ENCODE measurements at places on chromosomes 11 and 22.

DNA sequence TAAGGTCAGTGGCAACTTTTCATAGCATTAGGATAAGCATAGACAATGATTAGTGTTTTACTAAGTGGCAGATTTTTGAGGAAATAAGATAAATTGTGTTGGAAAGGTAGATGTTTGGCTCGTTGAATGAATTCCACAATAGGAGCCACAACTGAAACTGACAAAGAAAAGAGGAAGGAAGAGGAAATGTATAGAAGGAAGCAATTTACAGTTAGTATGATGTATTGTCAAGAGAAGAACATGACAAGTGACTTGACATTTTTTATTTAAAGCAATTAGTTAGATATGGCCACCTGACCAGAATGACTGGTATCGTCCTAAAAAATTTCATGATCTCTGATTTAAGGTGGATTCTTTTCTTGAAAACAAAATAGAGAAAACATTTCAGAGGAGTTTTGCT lies 3.1 kb upstream of the RAG2 start:
- DNase-seq = no peak

DNA sequence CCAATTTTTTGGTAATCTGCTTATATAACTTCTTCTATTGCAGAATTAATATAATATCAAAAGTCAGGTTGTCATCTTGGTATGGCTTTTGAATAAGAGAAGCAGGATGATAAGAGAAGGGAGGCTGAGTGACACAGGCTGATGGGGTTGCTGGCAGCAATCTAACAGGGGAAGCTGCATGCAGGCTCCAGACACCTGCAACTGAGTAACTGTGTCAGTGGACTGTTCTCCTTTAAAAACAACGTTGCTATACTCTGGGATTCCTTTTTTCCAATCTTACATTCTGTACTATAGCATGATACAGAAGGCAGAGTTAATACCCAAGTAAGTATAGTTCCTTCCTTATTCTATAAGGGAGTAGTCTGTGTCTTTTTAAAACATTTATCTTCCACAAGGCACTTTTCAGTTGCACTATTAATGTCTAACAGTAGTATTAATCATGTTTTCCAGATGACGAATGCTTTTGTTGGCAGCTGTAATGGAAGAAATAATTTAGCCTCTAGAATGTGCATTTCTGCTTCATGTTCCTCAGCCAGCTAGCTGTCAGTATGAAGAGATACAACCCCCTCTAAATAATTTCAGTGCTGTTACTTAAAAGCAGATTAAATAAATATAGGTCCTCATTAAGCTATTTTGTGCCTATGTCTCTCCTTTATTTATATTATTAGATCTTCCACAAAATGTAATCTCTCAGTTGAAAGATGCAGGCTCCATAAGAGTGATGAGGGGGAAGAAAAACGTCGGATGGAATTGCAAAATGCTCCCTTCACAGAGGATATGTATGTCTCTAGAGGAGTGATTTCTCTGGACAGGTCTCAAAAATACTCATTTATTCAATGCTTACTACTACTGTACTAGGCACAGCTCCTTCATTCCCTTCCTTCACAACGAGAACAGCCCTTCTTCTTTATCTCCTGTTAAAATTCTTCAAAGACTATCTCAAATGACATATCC lies 50.8 kb downstream of the ATG16L2 start:
- DNase-seq = no peak

DNA sequence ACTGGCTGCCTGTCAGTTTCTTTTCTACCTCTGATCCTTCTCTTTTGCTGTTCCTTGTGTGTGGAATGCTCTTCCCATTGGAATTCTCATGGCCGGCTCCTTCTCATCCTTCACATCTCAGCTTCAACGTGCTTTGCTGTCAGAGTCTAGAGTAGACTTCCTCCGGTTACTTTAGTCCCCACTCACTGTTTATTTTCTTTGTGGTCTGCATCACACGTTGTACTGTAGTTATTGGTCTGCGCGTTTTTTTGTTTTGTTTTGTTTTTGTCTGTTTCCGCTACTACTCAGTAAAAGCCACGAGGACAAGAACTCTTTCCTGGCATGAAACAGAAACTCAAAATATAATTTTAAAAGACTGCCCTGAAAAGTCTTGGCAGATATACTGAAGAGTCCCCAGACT lies 121.3 kb upstream of the SEZ6L start:
- DNase-seq = no peak

DNA sequence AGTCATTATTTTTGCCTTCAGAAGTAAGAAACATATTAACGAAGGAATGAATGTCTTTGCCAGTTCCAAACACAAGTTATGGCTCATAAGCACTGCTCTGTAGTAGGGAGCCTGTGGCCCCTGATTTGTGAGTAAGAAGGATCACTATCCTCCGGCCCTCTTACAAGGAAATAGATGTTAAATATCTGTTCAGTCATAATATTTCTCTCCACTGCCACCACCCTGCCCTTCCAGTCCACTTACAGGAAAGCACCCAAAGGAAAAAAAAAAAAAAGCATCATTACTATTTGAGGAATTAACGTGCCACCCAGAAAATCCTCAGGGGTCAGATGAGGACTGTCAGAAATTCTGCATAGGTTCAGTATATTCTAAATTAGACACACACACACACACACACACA lies 123.4 kb downstream of the ETS1 start:
- DNase-seq = no peak

GRCh38 chr11:67437082-67437808 lies at the start of gene PTPRCAP:
PTPRCAP (minus strand) TSS chr11:67437682; CDS start chr11:67437619, 63 bp downstream.
- no peak for DNase-seq

DNA sequence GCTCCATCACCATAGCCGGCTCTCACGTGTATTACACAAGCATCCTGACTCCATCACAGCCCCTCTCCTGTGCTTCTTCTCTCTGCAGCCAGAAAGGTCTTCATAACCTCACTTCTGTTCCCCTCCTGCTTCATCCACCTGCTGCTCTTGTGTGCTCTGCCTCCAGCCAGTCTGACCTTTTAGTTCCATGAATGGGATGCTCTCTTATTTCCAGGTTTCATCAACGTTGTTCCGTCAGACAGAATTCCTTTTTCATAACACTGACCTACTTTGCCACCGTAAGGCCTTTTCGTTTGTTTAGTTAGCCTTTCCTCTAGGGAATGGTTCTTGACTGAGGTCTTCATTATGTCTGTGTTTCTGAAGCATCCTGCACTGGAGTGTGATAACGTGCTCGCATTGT lies 18.8 kb downstream of the GRAMD1B start:
- DNase-seq = no peak

DNA sequence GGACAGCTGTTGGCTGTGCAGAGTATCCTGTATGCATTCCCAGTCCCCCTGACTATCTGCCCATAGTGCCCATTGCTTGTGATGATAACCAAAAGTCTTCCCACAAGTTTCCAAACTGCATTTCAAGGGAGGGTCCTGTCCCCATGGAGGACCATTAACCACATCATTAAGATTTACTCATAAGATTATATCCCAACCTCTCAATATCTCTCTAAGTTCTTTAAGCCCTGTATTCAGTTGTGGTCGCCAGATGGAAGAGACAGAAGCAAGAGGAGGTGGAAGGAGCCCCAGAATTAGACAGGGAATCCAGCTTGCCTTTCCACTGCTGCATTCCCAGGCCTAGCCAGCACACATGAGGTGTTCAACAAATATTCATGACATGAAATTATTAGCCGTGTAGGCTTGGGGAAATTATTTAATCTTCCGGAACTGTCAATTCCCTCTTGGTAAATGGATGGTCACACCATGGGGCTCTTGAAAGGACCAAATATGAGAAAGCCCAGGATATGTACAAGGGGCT lies 42.6 kb upstream of the TIMP3 start:
- no peak for DNase-seq

GRCh38 chr22:40196628-40197360 lies 19.1 kb downstream of the TNRC6B start:
- no peak for DNase-seq

DNA sequence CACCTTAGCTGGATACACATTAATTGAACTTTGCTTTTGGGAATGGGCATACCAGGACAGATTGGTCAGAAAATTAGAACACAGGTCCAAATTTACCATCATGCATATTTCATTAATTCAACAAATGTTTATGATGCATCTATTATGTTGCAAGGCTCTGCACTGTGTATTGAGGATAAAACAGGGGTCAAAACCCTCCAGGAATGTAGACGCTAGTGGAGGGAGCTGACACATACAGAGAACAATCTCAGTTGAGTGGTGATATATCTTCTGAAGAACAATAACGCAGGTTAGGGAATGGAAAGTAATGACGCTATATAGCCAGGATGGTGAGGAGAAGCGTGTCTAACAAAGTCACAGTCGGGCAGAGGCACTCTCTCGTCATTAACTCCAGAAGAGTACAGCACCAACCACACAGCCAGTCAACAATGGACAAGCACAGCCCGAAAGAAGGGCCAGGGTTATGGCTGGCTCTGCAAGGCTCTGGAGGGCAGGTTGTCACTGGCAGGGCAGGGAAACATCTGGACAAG lies 3.8 kb downstream of the FLI1 start:
- DNase-seq = no peak

- DNase-seq = no peak
Measured at GRCh38 chr11:74019860-74020259, 11.0 kb upstream of the UCP3 start.

GRCh38 chr11:115918576-115918975 lies 414.4 kb upstream of the CADM1 start:
- no peak for DNase-seq

GRCh38 chr22:31952472-31952871 lies 8.1 kb downstream of the YWHAH start:
- no peak for DNase-seq

GRCh38 chr11:78662811-78663210 lies 88.1 kb upstream of the NARS2 start:
- DNase-seq = no peak

DNA sequence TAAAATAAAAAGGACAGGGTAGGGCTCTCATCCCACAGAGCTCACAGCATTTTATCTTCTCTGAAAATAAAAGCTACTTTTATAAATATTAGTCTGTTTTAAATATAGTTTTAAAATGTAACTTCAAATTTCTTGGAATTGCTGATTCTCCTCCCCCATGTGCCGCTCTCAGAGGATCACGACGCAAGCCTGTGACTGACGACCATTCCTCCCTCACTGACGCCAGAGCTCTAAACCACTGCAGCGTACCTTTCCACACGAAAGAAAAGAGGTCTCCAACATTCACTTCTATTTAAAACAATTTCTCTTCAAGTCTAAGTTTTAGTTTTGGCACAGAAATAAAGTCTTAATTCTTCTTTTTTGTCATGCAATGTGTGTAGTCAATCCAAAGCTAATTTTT lies 9.3 kb downstream of the TOLLIP start:
- no peak for DNase-seq

DNA sequence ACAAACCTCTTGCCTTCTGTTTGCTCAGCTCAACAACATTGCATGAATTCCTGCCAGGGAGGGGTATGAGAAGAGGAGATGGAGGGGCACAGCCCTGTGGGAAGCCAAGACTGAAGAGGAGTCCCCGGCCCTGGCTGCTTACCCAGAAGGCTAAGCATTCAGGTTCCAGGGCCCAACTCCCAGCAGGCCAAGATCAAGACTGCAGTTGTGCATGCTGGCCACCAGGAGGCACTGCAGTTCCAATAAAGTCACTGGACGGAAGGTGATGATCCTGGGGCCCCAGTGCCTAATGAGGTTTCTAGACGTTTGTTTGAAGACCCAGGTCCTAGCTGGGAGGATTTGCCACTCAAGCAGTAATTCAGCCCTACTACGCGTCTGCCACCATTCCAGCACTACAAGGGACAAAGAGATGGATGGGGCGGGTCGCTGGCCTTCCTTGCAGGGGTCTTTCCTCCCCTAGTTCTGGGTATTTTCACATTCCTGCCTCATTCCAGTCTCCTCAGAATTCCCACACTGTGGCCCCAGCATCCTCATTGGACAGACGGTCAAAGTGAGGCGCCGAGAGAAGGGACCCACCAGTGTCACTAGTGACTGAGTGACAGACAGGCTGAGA lies 23.6 kb downstream of the ALX4 start:
- peak; percentile 35 for DNase-seq

GRCh38 chr22:24209687-24210086 lies 28.4 kb downstream of the SUSD2 start:
- no peak for DNase-seq

- no peak for DNase-seq
Measured at GRCh38 chr11:94785509-94785908, 17.4 kb downstream of the AMOTL1 start.

GRCh38 chr11:29315275-29315674 lies 701.6 kb downstream of the KCNA4 start:
- DNase-seq = no peak

DNA sequence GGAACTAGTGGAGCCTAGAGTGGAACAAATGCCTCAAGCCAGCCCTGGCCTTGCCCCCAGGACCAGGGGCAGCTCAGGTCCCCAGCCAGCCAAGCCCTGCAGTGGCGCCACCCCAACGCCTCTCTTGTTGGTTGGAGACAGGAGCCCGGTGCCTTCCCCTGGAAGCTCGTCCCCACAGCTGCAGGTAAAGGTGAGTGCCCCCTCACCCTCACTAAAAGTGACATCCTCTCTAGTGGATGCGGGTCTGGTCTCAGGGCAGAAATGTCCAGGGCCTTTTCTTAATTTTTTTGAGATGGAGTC lies 21.5 kb downstream of the MICALL1 start:
- no peak for DNase-seq

- no peak for DNase-seq
Measured at GRCh38 chr11:85279267-85279666, 347.9 kb downstream of the DLG2 start.

GRCh38 chr11:70507466-70508230 lies 109.3 kb downstream of the CTTN start:
- DNase-seq = no peak

GRCh38 chr11:108223348-108224149 lies 682 bp downstream of the ATM start:
- no peak for DNase-seq

All from NCI-H2029 treated with DMSO at 0.1 percent for 48 hours (cell line).